Right atrium auricular region (tissue), 2 donors: ENCODE measurements at places on chromosomes 3 and 15. TPM values are rescaled to one million over a fixed set of nuclear protein-coding genes. Genes with fewer than 3 reads are reported as not detected.

GRCh38 chr3:171399842-171400241 is 60.4 kb downstream of the TNIK start:
- H3K4me3 ChIP-seq = no peak overlapping the region
- peaks cover 36% of the 10 kb centered on the region for H3K4me1 ChIP-seq
- H3K36me3 ChIP-seq = no peaks in the 10 kb centered on the region
- H3K27ac ChIP-seq = no peak overlapping the region

PLA2G4D gene
- not detected for total RNA-seq

SAMD7 gene
- not detected for total RNA-seq

LMCD1 gene
- total RNA-seq = 73.5 TPM

GRCh38 chr15:62242999-62243398 is 77.9 kb upstream of the C2CD4B start:
- no peak for DNase-seq
- H3K27me3 ChIP-seq = no peaks in the 10 kb centered on the region
- no peaks in the 10 kb centered on the region for H3K4me1 ChIP-seq
- no peak overlapping the region for H3K27ac ChIP-seq
- H3K36me3 ChIP-seq = no peaks in the 10 kb centered on the region

GRCh38 chr3:54822206-54822605 is 105.7 kb downstream of the LRTM1 start:
- no peak for DNase-seq
- no peaks in the 10 kb centered on the region for H3K27me3 ChIP-seq
- H3K4me1 ChIP-seq = peaks cover 4% of the 10 kb centered on the region
- no peak overlapping the region for H3K4me3 ChIP-seq

DNA sequence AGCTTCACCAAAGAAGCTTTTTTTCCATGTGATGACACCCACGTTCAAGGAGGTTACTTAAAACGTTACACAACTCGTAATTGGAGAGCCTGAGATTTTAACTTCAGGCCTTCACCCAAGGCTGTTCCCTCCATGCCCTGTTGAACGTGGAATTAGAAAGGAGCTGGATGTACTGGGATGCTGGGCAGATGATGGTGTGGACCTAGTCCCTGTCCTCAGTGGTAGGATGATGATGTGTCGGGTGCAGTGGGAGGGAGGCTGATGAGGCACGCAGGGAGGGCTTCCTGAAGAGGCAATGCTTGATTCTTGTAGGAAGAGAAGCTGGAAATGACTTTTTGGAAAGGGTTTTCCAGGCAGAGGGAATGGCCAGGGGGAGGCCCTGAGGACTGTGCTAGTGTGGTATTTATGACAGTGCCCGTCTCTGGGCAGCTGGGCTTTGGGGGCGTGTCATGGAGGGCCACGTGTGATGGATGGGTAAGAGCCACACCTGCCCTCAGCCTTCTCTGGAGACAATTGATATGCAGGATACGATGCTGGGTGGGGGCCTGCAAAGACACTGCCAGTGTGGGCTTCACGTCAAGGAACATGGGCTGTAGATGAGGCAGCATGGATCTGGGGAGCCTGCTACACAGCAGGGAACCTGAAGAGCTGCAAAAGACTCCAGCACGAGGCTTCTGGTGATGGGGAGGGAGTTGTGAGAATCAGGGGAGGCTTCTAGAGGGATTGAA is 15.3 kb downstream of the SYNM start:
- DNase-seq = no peak
- H3K27ac ChIP-seq = peak overlapping the region; percentile 2
- no peaks in the 10 kb centered on the region for H3K27me3 ChIP-seq
- no peak overlapping the region for H3K4me3 ChIP-seq
- peaks cover 65% of the 10 kb centered on the region for H3K4me1 ChIP-seq

GRCh38 chr3:32577174-32577573 is 6.5 kb upstream of the DYNC1LI1 start:
- DNase-seq = no peak
- no peak overlapping the region for H3K4me3 ChIP-seq
- no peaks in the 10 kb centered on the region for H3K36me3 ChIP-seq
- peaks cover 27% of the 10 kb centered on the region for H3K4me1 ChIP-seq

DHX36 gene
- 41.3 TPM for total RNA-seq

DNA sequence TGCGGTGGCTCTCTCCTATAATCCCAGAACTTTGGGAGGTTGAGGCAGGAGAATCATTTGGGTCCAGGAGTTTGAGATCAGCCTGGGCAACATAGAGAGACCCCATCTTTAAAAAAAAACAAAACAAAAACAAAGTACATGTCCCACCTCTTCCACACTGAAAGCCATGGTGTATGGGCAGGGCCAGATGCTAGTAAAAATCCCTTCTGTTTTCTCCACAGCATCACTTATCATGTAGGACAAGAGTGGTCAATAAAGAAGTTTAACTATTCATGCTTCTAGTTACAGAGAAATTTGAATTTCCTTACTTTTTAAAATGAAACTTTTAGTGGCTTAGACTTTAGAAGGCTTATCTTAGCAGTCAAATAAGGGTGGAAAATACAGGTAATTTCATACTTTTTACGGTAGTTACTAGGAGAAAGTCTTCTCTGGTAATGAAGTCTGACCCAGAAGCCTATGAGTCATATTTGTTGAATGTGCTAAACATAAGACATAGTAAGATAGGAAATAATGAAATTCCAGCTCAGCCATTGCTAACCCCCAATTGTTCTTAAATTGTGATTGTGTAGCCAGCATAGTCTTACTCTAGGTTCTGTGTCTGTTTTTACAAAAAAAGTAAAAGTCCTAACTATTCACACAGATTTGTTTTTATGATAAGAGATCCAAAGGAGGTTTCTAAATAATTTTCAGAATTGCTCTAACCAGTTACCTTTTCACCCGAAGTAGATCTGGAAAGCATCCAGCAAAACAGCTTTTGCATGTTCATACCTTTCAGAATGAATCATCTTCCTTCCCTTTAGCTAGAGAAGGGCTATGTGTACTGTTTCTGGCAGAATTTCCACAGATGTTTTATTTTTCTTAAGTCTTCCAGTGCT is 16.4 kb upstream of the ZNF609 start:
- no peaks in the 10 kb centered on the region for H3K27me3 ChIP-seq
- no peak overlapping the region for H3K27ac ChIP-seq
- H3K4me1 ChIP-seq = peaks cover 14% of the 10 kb centered on the region
- no peak for DNase-seq
- no peak overlapping the region for H3K4me3 ChIP-seq

DNA sequence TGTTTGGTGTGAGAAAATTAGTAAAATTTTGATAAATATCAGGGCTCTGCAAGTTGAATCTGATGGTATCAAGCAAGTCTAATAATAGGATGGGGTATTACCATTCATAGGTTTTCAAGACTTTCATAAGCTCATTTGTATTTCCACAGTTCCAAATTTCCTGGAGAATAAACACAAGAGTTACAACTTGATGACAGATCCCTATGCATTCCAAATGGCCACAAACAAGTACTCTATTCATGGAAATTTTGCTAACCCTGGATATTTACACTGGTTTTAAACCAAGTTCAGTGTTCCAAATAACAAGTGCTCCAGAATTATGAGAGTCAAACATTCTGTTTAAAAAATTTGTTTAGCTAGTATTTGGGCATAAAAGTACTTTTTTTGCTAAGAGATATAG is 75.0 kb upstream of the CNTN6 start:
- no peak overlapping the region for H3K27ac ChIP-seq
- H3K4me1 ChIP-seq = no peaks in the 10 kb centered on the region
- H3K4me3 ChIP-seq = no peak overlapping the region
- no peak for DNase-seq
